ENCODE measurements at places on chromosomes 13 and 19.

- no peak for DNase-seq
Measured at GRCh38 chr19:31072451-31072850, 276.8 kb downstream of the TSHZ3 start.

DNA sequence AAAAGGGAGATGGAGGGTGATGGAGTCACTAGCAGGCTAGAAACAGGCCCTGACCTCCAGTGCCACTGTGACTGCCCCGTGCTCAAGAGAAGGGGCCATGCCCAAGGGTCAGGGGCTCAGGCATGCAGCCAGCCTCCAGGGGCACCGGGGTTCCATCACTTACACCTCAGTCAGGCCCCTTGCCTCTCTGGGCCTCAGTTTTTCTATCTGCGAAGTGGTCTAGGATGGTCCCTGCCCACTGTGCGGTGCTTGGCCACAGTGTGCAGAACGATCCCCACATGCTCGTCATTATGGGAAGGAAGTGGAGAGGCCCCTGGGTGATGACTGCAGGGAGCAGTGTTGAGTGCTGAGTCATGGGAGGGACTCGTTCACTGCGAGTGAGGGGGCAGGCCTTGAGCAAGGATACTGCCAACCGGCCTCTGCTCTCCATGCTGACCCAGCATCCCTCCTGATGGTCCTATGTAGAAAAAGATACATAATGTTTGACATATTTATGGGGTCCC lies 23.1 kb downstream of the TMED1 start:
- no peak for DNase-seq

- DNase-seq = no peak
Measured at GRCh38 chr13:86881390-86881789, 789.8 kb upstream of the SLITRK5 start.

- no peak for DNase-seq
Measured at GRCh38 chr13:98103942-98104880, 38.7 kb upstream of the FARP1 start.

DNA sequence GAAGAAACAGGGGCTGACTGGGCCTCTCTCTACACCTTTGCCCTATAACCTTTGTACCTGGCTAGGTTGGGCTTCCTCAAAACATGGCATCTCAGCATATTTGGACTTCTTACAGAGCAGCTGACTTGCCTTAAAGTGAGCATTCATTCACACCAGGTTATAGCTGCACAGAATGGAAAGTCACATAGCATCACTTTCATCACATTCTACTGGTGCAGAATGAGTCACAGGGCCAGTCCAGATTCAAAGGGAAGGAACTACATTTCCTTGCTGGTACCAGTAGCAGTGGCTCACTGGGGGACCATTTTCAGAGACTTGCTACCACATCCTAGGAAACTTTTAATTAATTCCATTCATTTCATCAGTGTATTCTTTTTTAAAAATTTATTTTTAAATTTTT lies 20.3 kb upstream of the TPTE2 start:
- DNase-seq = no peak

DNA sequence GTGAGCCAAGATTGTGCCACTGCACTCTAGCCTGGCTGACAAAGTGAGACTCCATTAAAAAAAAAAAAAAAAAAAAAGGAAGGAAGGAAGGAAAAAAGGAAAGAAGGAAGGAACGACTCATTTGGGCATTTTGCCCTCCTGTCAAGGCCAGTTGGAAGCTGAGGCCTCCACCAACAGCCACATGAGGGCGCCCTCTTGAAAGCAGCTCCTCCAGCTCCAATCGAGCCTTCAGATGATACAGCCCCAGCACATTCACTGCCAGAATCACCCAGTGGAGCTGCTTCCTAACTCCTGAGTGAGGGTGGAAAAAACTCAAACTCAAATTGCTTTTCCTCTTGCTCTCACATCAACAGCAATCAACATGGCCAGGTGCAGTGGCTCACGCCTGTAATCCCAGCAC lies 40.9 kb downstream of the GNG7 start:
- DNase-seq = no peak

DNA sequence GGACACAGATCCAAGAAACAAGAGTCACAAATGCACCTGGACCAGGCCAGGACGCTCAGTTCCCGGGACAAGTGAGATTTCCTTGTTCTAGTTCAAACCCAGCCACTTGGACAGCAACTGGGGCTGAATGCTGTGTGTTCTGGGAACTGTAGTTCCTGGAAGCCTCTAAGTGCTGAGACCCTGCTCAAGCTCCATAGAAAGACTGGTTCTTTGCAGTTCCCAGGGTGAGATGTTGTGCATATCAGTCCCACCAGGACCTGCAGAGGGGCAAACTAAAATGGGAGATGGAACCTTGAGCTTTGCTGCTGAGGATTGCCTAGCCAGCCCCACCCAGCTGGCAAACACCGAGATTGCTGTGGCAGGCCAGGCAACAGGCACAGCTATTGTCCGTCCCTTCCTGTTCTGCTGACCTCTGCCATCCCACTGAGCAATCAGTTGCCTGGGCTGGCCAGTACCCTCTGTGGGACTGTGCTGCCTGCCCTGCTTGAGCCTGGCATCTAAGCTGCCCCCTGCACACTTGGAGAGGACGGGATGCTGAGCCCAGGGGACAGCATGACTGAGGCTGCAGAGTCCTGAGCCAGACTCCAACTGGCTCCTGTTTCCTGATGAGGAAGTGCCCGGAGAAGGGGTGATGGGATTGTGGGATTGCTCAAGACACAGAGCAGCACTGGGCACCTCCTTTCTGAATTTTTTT lies 1.4 kb upstream of the GIPC1 start:
- DNase-seq = no peak

- DNase-seq = no peak
Measured at GRCh38 chr13:29428310-29429181, 166.9 kb downstream of the SLC7A1 start.

- DNase-seq = no peak
Measured at GRCh38 chr13:109357751-109358471, 428.5 kb downstream of the IRS2 start.

GRCh38 chr19:41443813-41444455 lies 978 bp downstream of the ERICH4 start:
- no peak for DNase-seq

- no peak for DNase-seq
Measured at GRCh38 chr19:28292822-28293500, 920.0 kb downstream of the UQCRFS1 start.

GRCh38 chr19:54949412-54949811 lies 2.1 kb upstream of the NLRP7 start:
- DNase-seq = no peak

DNA sequence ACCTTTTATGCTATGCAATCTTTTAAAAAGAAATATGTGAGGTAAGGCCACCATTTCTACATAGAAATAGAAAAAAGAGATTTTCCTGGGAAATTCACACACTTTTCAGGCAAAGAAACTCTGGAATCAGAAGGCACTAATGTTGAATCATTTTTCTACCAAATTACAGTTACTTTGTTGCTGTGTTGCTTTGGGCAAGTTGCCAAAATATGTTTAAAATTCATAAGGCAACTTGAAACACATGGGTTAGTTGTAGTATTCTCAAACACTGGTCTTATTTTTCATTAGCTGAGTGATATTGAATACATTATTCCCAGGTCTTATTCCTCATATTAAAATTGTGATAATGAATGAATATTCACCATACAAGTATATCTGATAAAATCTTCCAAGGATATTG lies 195.0 kb upstream of the SLITRK1 start:
- DNase-seq = no peak

GRCh38 chr13:102983496-102983895 lies 82.7 kb downstream of the SLC10A2 start:
- no peak for DNase-seq

- no peak for DNase-seq
Measured at GRCh38 chr13:59208405-59209195, 955.1 kb downstream of the DIAPH3 start.

GRCh38 chr13:57918086-57918485 lies 286.5 kb downstream of the PCDH17 start:
- no peak for DNase-seq

DNA sequence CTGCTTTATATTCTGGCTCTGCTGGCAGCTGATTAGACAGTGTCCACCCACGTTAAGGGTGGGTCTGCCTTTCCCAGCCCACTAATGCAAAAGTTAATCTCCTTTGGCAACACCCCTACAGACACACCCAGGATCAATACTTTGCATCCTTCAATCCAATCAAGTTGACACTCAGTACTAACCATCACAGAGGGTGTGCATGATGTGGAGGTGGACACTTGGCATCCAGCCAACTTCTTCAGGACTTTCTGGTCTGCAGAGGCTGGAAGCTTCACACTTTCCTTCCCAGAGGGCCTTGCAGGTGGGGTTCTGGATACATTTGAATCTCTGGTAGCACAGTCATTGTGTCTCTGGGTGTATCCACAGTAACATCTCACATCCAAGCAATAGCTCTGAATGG lies 18.9 kb upstream of the IGFL1 start:
- DNase-seq = no peak

GRCh38 chr19:46608581-46609345 lies 7.6 kb downstream of the CALM3 start:
- DNase-seq = no peak

GRCh38 chr19:5079071-5079774 lies 110.3 kb downstream of the KDM4B start:
- no peak for DNase-seq

GRCh38 chr13:59728896-59729545 lies 434.7 kb downstream of the DIAPH3 start:
- no peak for DNase-seq

DNA sequence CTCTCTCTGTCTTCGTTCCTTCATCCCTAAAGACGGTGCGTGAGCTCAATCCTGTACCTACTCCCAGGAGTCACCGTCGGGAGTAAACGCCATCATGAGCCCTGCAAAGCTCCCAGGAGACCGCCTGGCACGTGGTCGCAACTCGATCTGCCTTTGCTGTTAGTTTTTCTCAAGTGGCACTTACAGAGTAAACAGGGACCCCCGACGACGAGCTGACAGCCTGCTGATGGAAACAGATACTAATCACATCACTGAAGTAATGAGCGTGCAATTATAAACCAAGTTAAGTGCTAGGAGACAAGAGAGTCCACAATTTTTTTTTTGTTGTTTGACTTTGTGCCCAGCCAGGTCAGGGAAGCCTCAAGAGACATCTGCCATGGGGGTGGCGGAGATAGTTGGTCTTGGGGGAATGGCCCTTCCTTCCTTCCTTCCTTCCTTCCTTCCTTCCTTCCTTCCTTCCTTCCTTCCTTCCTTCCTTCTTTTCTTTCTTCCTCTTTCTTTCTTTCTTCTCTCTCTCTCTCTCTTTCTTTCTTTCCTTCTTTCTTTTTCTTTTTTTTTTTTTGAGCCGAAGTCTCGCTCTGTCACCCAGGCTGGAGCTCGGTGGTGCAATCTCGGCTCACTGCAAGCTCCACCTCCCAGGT lies 23.6 kb downstream of the CACNG6 start:
- DNase-seq = no peak

DNA sequence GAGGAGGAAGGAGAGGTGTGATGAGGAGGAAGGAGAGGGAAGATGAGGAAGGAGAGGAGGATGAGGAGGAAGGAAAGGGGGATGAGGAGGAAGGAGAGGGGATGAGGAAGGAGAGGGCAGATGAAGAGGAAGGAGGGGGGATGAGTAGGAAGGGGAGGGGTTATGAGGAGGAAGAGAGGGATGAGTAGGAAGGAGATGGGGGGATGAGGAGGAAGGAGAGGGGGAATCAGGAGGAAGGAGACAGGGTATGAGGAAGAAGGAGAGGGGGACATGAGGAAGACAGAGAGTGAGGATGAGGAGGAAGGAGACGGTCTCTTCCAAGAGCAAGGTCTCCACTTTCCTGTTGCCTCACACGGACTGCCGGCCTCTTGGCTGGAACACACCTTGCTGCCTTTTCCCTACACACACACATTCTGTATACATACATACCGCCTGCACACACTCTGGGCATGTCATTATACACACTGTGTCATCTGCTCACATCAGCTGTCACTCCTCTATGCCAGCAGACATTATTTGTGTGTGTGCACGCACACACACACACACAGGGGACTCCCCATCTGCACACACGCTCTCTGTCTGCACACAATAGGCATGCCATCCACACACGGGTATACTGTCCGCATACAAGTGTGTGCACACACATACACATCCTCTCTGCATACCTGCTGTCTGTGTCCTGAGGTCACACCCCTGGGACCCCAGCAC lies 11.1 kb upstream of the VSTM2B start:
- no peak for DNase-seq

- DNase-seq = no peak
Measured at GRCh38 chr13:68440874-68441273, 1210.7 kb upstream of the PCDH9 start.

GRCh38 chr13:109955598-109955997 lies 169.2 kb upstream of the IRS2 start:
- DNase-seq = no peak

DNA sequence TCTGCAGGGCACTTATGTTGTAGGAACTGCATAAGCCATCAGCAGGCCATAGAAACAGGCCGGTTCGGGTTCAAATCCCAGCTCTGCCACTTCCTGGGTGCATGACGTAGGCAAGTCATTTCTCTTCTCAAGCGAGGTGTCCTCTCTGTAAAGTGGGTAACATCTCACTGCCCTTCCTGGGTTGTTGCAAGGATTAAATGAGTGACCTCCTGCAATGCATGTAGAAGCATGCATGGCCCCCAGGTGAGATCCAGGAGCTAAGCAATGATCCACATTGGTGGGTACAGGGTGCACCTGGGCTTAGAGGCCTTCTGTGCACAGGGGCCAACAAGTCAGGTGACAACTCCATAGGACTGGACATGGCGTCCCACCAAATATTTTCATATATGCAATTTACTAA lies 13.8 kb downstream of the PHLDB3 start:
- DNase-seq = no peak

DNA sequence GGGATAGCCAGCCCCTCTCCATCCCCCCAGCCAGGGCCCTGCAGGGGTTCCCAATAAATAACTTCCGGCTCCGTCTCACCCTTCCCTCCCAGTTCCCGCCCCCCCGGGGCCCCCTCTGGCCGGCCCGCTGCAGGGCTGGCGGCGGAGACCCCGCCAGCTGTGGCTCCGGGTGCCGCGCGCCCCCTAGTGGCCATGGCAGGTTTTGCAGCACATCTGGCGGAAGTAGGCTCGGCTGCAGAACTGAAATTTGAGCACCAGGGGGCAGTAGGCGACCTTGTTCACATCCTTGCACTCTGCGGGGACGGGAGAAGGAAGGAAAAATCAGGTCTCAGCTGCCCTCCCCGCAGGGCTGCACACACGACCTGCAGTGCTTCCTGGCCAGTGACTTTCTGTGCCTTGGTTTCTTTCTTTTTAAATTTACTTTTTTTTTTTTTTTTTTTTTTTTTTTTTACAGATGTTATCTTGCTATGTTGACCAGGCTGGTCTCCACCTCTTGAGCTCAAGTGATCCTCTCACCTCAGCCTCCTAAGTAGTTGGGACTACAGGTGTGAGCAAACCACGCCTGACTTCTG lies 3.6 kb upstream of the MYO1F start:
- no peak for DNase-seq

DNA sequence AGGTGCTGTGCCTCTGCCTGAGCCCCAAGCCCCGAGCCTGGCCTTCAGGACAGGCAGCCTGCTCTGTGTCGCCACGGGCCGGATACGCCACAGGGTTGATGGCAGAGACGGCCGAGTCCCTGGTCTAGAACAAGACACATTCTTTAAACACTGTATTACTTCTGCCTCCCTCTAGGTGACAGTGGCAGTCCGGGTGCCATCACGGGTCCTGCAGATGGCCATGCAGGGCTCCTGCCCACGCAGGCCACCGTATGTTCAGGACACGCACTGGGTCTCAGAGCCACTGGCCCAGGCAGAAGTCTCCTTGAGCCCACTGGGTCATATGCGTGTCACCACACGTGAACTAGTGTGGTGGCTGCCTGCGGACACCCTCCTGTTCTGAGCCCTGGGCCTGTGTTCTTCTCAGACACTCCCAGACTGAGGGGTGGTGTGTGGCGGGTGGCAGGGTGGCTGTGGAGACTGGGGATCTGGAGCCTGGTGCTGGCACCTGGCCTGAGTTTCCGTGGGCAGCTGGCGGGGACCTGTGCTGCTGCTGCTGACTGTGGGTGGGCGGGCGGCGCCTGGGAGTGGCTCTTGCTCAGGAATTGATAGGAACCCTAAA lies 4.4 kb downstream of the PLEKHJ1 start:
- DNase-seq = no peak
